ENCODE measurements at places on chromosomes 4 and X.

DNA sequence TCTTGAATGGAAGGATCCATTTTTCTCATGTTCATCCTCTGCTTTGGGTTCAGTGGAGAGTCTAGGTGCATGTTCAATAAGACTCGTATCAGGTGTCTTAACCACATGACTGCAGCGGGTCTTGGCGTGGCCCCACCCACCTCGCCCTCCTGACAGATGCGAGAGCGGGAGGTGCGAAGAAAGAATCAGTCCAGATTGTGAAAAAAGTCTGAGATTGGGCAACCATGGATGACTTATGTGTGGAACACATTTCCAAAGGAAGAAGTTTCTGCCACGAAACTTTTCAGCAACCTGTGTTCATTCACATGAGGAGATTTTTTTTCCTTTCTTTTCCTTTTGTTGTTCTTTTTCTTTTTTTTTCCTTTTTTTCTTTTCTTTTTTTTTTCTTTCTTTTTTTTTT, 66.8 kb downstream of the NSD2 start:
- no peak for DNase-seq

GRCh38 chrX:152992115-152992514, 1.8 kb downstream of the PNMA5 start:
- no peak for DNase-seq

DNA sequence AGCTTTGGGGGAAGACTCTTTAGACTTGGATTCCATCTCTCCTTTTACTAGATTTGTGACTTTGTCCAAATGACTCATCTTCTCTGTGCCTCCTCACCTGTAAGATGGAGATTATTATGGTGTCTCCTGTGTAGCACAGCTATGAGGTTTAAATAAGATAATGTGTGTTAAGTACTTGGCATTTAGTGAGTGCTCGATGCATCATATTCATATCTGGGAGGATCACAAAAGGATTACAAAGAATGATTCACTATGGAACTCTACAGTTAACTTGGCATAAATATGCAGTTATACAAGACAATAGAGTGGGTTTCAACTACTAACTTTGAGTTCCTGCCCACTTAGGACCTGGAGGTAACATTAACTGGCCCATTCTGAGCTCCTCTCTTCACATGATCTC, 2.3 kb downstream of the GBA3 start:
- DNase-seq: no peak

DNA sequence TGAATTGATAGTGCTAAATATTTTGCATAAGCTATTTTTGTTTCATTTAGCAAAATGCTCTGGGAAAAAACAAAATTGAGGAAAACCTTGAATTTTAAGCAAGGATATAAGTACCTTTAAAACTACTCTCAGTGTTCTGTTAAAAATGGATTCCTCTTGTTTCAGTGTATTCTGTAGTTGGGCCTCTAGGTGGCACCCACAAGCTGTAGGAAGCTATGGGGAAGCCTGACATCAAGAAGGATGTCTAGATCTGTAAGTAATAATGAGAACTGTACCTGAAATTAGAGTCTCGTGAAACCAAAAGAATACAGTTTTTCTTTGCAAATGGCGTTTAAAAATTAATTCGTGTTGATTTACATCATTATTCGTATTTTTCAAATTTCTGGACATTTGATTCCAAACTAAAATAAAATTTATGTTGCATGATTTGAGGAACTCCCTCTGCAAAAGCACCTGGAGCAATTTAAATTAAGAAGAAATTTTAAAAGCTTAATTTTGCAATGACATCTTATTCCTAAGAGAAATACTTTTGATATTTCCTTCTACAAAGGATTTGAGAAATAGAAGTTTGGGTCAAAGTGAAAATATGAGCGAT, 51.2 kb downstream of the TMPRSS11E start:
- DNase-seq: peak; percentile 29

GRCh38 chrX:107135049-107135964, 16.7 kb upstream of the RBM41 start:
- no peak for DNase-seq
